ENCODE measurements at places on chromosomes 1 and 21. TPM values are rescaled to one million over a fixed set of nuclear protein-coding genes. Genes with fewer than 3 reads are reported as not detected.
A peak's percentile ranks its signal among the peaks of the same experiment; 100 is the strongest.

- peak; percentile 24 for DNase-seq
Measured at GRCh38 chr1:153532181-153532580, 3.6 kb downstream of the S100A6 start.

The OR2AK2 gene
- not detected for polyA plus RNA-seq

The OR2T35 gene
- not detected for polyA plus RNA-seq

- no peak for DNase-seq
Measured at GRCh38 chr1:17525996-17526686, 13.4 kb upstream of the ARHGEF10L start.

GRCh38 chr1:11615090-11615489 lies 39.1 kb downstream of the FBXO2 start:
- DNase-seq: no peak

The VAV3 gene
- 2.6 TPM for polyA plus RNA-seq

The FCRL1 gene
- polyA plus RNA-seq: not detected

- peak; percentile 59 for DNase-seq
Measured at GRCh38 chr1:246564839-246565750, 966 bp downstream of the TFB2M start.

- peak; percentile 65 for DNase-seq
Measured at GRCh38 chr1:201773764-201774163, 55.2 kb upstream of the IPO9 start.

GRCh38 chr1:36497207-36497606 lies 14.5 kb upstream of the CSF3R start:
- peak; percentile 39 for DNase-seq

DNA sequence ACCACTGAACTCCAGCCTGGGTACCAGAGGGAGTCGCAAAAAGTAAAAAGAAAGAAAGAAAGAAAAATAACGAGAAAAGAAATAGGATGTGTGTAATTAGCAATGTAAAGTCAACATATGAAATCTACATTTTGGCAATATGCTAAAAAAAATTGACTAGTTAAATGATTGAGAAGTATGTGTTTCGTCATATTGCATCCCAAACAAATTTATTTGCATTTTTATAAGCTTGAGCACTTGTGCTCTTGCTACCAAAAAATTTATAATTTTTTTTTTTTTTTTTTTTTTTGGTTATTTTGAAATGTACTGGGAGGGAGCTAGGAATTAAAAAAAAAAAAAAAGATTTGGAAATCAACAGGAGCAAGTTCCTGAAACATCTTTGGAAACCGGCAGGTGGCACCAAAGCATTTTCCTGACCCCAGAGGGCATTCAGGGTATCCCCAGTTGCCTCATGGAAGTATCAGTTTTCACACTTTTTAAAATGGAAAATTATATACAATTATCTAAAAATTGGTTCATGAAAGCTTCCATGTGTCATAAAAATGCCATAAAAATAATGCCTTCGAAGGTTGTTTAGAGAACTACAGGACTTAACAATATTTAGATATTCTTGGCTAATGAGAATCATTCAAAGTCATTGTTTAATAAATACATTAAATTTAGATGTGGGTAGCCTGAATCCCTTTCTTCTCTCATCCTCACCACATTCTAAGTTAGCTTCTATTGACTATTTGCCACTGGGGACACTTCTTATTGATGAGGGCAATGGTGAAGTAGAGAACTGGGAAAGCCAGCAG lies 4.8 kb upstream of the HEATR1 start:
- no peak for DNase-seq

DNA sequence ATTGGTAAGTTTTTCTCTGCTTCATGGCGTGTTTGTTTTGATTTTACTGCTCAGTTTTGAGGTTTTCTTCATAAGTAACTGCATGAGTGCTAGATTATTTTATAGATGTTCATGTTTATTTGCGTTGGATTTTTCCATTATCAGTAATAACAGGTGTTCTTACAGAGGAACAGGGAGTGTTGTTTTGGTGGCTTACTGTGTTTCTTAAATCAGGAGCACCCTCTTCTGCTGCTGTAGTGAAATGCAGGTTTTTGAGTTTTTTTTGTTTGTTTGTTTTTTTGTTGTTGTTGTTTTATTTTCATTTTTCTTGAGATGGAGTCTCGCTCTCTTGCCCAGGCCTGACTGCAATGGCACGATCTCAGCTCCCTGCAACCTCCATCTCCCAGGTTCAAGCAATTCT lies 32.6 kb downstream of the CTBS start:
- DNase-seq: no peak

GRCh38 chr1:248404024-248404423 lies 1.2 kb downstream of the OR2T1 start:
- DNase-seq: no peak

GRCh38 chr1:182407724-182408123 lies 7.3 kb upstream of the TEDDM1 start:
- no peak for DNase-seq

- no peak for DNase-seq
Measured at GRCh38 chr21:15219894-15220293, 155.1 kb upstream of the NRIP1 start.

GRCh38 chr1:22814176-22815042 lies 103.8 kb downstream of the EPHB2 start:
- DNase-seq: no peak

The RAVER2 gene
- polyA plus RNA-seq: 4.3 TPM

The TTC13 gene
- polyA plus RNA-seq: 3.1 TPM

- no peak for DNase-seq
Measured at GRCh38 chr1:107000902-107001301, 55.6 kb upstream of the PRMT6 start.

GRCh38 chr1:195766709-195767108 lies 841.5 kb downstream of the KCNT2 start:
- peak; percentile 36 for DNase-seq

The SLC9C2 gene
- polyA plus RNA-seq: not detected

DNA sequence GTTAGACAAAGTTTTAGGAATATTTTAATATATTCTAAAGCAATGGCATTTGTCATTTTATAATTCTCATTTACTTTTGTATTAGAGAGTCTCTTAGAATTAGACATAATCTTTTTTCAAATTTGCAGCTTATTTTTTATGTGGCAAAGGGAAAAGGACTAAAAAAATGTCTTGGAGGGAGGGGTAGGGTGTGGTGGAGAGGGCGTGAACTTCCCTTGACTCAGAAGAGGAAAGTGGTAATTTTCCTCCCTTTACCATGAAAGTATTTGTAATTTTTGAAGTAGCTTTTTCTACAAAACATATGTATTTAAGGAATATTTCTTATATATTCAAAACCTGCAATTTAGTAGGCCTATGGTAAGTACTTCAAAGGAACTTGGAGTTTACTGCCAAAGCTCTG lies 6.9 kb upstream of the RABGAP1L start:
- no peak for DNase-seq

GRCh38 chr1:159652506-159652905 lies 61.9 kb downstream of the CRP start:
- no peak for DNase-seq

GRCh38 chr21:22691658-22692057 lies 1693.4 kb downstream of the NCAM2 start:
- DNase-seq: no peak

The CYP4A22 gene
- polyA plus RNA-seq: not detected
